ENCODE measurements at places on chromosomes 12 and 14.

GRCh38 chr12:39617887-39618286 lies 1.7 kb downstream of the ABCD2 start:
- no peak for DNase-seq

DNA sequence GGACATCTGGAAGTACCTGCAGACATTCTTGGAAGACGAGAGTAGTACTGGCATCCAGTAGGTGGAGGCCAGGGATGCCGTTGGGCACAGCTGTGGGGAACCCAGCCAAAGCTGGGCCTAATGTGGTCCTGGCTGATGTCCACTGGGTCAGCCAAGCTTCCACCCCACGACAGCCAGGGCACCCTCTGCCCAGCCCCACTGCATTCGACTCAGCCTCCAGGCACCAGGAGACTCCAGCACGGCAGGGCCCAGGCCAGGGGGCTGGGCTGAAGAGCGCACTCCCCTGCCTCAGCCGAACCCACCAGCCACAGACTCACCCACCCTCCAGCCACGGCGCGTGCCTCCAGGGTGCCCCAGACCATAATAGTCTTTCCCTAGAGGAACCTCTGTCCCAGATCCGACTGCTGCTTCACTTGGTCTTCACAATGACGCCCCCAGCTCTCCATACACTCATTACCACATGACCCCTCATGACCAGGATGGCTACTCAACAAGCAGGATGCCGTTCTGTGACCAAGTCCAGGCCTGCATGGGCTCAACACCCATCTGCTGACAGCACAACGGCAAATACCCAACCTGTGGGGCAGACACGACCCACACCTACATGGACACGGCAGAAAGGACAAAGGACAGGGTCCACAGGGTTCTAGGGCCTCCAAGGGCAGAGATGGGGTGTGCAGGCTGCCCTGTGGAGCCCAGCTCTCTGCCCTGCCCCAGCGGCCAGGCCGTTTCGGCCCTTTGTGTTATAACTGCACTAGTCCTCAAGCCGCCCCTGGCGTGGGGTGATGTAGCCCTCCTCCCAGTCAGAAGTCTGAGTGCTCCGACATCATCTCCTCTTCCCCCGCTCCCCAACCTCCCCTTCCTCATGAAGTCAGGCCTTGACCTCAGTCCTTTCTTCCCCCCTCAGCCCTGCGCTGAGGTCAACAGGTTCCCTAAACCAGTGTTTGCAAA lies 22.8 kb downstream of the ITPK1 start:
- no peak for DNase-seq

DNA sequence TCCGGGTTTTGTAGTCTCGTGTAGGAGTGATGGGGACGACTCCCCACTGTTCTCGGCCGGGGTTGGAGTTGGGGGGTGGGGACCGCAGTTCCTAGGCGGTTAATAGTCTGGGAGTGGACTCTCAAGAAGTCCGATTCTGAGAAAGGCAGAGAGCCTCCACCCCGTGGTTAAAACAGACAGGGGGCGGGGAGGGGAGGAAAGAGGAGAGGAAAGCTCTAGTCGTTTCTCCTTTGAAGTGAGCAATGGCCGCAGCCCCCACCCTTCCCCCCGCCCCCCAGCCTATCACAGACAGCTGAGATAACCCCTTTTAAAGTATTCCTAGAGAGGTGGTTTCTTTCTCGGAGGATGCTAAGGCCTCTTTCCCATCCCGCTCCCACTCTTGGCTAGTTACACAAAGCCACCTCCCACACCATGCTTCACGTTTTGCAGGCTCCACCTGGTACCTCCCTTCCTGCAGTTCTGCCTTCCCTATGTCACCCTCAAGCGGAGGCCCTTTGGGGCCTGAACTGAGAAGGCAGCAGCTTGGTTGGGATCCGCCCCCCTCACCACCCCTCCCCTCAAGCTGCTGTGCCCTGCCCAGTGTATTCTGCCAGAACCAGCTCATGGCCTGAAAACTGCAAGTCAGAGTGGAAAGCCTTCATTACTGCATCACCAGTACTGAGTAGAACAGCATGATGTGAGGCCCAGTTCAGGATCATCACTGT lies 853 bp downstream of the USP5 start:
- peak; percentile 56 for DNase-seq

DNA sequence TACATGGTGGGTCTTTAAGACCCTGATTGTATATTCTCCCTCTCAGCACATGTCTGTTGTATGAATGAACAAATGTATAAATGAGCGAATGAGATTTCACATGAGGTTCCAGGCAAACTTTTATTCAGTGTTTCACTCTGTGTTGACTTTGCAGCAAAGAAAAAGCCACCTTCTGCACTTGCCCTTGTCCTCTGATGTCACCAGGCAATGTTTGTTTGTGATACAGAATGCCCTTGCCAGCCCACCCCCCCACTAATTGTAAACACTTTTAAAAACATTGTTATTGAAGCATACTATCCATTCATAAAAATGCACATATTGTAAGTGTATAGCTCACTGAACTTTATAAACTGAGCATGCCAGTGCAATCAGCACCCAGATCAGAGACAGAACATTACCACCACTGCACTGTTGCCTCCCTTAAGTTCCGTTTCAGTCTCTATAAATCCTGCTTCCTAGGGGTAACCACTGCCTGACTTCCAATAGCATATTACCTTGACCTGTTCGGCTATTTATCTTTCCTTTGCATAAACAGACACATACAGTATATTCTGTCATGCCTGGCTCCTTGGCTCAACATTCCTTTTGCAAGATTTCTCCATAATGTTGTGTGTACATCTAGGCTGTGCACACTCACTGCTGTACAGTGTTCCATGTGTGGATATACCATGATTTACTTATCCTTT lies 11.3 kb upstream of the LTA4H start:
- DNase-seq: no peak

GRCh38 chr14:86938320-86938719 lies 1054.7 kb downstream of the GALC start:
- DNase-seq: no peak

DNA sequence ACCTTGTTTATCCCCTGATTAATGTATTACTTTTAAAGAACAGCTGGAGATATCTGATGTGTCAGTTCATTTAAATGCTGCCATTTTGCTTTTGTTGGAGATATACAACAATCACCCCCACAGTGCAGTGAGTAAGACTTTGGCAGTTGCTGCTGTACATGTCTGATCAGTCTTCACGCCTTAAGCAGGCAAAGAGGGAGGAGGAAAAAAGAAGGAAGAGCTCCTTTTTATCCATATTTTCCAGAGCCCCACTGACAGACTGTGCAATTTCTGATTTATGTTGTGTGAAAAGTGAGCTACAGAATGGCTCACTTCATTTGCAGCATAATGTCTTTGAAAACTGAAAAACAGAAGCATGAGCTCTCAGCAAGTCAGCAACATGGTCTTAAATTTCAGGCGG lies 319.7 kb upstream of the LRIG3 start:
- DNase-seq: no peak

DNA sequence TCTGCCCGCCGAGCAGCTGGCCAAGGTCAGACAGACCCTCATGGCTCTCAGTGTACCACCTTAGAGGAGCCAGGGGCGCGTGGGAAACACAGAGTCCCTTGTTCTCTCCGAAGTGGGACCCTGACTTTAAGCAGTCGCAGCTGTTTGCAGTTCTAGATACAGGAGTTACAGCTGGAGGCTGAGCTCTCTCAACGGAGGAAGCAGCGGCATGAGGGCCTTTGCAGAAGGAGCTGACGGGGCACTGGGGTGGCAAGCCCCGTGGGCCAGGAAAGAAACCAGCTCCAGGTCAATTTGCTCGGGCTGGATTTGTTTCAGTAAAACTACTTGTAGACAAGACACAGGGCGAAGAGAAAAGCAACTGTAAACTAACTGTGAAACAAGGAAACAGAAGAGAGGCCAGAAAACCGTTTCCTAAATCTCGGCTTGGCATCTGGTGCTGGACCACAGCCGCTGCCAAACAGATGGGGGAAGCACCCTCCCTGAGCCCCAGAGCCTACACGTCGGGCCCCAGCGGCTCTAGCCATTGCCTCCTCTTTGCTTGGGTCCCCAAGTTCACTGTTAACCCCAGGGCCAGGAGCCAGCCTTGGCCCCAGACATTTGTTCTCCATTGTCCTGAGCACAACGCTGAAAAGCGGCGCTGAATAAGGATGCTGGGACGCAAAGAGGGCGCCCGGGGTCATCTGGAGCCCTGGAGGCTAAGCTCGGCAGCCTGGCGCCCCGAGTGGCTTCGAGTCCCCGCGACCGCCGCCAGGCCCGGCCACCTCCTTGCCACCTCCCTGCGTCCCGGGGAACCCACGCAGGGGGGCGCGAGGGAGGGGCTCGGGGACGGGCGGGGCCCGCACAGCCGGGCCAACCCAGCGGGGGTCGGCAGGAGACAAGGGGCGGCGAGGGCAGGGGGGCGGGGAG lies 914 bp upstream of the PACS2 start:
- no peak for DNase-seq

GRCh38 chr12:26987634-26988424 lies 26.4 kb downstream of the TM7SF3 start:
- no peak for DNase-seq

DNA sequence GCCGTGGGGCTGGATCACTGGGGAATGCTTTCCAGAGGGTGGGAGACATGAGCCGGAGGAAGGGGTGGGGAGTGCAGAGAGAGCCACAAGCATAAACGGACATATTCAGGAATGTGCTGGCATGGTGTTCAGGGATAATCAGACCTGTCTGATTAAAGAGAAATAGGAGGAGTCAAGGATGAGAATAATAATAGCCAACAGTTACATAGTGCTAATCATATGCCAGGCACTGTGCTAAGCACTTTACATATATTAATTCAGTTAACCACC lies 43.7 kb downstream of the LTBP2 start:
- DNase-seq: no peak

GRCh38 chr12:31021809-31022494 lies 51.7 kb upstream of the DDX11 start:
- DNase-seq: no peak

DNA sequence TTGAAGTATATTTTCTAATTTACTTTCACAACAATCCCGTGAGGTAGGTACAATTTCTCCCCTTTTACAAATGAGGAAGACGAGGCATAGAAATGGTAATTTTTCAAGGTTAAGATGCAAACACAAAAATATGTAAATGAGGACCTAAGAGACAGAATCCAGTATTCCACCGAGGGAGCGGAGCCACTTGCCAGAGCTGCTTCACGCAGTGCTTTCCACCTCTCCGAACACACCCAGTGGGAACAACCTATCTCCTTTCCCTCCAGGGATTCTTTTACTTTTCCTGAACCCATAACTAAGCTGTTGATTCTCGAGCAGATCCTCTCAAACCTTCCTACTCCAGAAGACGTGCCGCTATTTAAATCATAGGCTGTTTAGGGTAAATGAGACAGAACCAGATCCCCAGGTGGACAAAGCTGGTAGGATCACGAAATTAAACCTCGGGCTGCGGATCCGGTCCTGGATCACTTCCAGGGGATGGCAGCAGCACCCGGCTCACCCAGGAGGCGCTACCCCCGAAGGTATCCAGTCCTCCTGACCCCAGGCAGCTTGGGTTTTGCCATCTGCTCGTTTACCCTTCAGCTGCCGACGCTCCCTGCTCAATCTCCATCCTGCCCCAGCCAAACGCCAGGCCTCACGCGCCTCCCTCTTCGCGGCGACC lies 1.5 kb downstream of the DDHD1 start:
- DNase-seq: peak; percentile 33

DNA sequence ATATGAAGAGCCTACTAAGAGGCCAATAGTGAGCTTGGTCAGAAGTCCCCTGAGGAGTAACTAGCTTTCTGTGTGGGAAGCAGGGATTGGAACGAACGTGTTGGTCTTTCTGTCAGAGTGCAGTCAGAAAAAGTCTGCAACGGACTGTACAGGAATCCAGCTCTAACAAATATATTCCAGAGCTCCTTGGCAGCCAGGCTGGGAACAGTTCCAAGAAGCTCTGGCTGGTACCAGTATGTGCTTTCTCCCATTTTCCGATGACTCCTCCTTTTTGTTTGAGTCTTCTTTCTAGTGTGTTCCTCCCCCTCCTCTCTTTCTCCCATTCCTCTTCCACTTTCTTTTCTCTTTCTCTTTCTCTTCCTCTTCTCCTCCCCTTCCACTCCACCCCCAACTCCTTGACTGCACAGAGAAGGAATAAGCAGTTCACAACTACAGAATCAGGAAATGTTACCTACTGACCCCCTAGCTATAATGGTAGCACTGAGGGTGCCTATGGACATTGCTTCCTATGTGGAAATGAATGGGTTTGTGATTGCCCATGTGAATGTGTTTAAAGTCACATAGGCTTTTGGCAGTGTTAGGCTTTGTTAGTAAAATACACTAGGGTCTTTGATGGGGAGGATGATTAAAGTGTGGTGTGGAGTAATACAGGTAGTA lies 59.9 kb downstream of the TTLL5 start:
- DNase-seq: no peak

DNA sequence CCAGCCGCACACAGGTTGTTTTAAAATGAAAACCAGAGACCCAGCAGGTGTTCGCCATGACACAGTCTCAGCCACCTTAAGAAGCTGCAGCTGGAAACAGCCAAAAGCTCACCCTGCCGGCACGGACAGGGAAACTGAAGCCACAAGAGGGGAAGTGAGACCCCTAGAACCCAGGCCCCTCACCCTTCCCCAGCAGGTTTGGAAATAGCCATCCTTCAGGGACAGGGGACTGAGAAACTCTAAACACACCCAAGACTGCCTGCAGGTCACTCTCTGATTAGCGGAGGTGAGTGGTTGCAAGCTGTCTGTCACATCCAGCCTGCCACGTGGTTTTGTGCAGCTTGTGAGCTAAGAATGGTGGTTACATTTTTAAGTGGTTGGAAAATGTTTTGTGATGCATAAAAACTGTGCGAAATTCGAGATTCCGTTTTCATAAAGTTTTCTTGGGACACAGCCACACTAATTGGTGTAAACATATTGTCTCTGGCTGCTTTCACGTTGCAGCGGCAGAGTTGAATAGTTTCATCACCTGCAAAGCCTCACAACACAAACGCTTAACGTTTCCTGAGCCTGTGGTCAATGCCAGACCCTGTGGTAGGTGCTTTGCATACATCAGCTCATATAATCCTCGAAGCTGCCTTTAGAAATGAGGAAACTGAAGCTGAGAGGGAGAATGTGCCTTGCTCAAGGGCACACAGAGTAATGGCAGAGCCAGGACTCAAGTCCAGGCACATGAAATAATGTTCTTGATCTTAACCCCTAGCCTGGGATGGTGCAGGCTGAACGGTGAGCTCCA lies 1.7 kb upstream of the SELPLG start:
- DNase-seq: no peak

GRCh38 chr12:77746096-77746495 lies 84.6 kb upstream of the NAV3 start:
- DNase-seq: no peak

DNA sequence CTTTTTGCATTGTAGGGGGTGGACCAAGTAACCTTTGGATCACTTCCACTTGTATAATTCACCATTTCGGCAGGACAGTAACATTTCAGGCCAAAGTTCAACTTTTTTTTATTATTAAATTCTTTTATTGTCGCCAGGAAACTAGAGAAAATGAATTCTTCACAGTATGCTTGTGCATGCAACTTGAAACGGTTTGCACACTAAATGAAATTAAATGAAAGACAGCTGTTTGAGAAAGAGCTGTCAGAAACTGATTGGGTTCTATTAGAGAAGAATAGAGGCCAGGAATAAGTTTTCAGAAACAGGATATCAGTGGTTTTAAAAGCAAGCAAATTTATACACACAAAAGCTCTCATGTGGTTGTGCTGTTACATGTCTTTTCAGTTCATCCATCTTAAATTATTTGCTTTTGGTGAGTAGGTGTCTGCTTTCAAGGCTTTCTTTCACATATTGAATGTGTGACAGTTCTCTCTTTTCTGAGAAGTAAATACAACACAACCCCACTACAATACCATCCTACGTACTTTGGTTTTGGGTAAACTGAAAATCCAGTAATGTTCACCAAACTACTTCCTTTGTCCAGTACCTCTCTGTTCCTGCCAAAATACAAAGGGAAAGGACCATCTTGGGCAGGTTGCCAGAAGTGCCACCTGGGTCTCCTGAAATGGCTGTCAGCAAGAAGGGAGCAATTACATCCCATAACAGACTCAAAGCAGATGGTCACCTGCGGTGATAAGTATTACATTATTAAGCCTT lies 291.7 kb downstream of the RAD51B start:
- DNase-seq: no peak
